ENCODE measurements at places on chromosomes 12 and 14.

GRCh38 chr14:77902811-77903210 lies 102.9 kb downstream of the ADCK1 start:
- no peak for DNase-seq

- no peak for DNase-seq
These were observed 5.6 kb downstream of the MARCHF9 start for GRCh38 chr12:57760347-57760982.

DNA sequence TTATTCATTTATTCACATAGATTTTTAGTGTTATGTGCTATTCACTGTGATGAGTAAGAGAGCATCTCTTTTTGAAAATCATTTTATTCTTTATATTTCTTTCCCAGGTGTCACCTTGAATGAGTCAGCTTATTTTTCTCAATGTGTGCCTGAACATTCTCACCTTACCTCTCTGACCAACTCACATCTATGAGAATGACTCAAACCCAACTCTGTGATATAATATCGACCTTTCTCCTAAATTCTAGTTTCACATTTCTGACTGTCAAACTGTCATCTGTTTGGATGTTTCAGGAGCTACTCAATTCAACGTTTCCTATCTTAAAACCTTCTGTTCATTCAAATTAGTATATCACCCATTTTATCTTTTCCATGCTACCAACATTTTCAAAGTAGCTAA lies 630.8 kb downstream of the RERGL start:
- DNase-seq = no peak

- DNase-seq = no peak
These were observed 30.9 kb downstream of the ERGIC2 start for GRCh38 chr12:29350080-29350479.

- DNase-seq = peak; percentile 66
These were observed at the start of gene DGKA for GRCh38 chr12:55930771-55931316. Gene DGKA, plus strand, starts transcription at chr12:55931162. Its CDS starts 5,342 bp downstream, at chr12:55936504.

GRCh38 chr14:104315625-104316024 lies 177.2 kb downstream of the KIF26A start:
- DNase-seq = no peak

- DNase-seq = no peak
These were observed 8.8 kb downstream of the SPTSSA start for GRCh38 chr14:34453226-34453625.

GRCh38 chr12:122265886-122266229 lies 436 bp downstream of the VPS33A start:
- no peak for DNase-seq

- no peak for DNase-seq
These were observed 31.5 kb upstream of the LIMA1 start for GRCh38 chr12:50314636-50315312.

DNA sequence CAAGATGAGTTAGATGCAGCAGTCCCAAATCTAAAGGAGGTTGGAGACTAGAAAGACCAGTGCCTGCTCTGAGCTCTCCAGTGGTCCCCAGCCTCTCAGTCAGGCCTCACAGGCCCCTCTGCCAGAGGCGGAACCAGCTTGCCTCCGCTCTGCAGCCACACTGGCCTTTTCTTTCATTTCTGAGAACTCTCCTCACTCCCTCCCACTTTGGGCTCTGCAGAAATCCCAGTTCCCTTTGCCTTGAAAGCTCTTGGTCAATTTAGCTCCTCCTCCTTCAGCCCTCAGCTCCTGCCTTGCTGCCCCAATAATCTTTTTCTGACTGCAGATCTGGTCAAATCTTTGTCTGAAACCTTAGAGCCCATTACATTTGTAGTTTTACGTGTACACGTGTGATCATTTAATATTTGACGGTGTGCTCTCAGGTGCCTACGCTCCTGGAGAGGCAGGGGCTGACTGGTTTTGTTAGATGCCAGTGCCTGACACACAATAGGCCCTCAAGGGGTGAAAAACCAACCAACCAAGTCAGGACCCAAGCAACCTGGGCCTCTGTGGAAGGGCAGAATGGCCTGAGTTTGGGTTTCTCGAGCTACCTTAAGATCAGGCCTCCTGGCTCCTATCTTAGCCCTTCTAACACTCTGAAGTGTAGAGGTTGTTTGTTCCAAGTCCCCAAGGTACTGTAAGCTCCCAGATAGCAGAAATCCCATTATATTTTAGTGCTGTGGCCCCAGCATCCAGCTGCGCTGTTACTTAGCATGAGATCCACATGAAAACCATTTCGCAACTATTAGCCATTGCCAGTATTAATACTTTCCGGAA lies 1.1 kb upstream of the NUDT4 start:
- DNase-seq = no peak

- DNase-seq = no peak
These were observed 230.2 kb upstream of the TBX3 start for GRCh38 chr12:114913871-114914801.

GRCh38 chr14:99604766-99605298 lies 825 bp upstream of the CCDC85C start:
- DNase-seq = no peak

DNA sequence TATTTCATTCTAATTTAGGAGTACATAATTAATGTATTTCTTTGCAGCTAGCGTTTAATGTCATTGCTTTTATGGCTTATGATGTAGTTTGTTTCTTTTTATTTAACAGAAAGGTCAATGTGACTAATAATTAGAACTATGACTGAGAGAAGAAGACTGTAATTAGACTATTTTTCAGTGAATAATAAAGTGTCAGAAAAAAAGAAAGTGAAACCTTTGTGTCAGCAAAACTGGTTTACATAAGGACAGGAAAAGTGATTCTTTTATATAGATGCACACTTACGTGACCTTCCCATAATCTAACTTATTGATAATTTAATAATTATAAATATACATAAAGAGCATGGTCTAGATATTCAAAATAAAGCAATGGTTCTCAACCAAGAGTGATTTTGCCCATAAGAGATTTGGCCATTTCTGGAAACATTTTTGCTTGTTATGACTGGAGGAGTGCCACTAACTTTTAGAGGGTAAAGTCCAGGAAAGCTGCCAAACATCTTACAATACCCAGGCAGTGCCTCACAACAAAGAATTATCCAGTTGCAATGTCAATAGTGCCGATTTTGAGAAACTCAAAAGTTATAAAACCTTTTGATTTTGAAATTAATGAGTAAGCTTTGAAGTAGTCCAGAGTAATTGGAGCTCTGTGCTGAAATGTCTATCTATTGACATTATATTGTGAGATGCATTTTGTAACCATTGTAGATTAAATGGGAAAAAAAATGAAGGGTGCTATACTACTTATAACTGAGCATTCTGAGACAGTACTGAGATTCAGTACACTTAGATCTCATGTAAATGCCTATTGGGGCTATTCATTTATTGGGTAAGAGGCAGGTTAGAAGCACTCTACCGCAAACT lies 227.1 kb downstream of the C12orf50 start:
- DNase-seq = no peak

DNA sequence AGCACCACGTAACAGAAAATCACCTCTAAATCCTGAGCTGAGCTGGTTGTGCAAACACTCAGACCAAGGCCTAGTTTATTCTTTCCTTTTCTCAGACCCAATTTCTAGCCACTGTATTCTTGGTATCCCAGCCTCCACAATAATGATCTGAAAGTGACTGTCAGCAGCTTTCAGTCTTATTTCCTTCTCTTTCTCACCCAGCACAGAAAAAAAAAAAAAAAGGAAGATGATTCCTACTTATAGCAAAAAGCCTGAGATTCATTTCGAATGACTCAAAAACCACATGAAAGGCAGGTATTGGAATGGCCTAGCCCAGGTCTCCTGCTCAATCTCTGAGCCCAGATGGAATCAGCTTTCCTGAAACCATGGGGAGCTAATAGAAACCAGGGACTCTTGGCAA lies 298.6 kb upstream of the PPFIA2 start:
- DNase-seq = no peak

DNA sequence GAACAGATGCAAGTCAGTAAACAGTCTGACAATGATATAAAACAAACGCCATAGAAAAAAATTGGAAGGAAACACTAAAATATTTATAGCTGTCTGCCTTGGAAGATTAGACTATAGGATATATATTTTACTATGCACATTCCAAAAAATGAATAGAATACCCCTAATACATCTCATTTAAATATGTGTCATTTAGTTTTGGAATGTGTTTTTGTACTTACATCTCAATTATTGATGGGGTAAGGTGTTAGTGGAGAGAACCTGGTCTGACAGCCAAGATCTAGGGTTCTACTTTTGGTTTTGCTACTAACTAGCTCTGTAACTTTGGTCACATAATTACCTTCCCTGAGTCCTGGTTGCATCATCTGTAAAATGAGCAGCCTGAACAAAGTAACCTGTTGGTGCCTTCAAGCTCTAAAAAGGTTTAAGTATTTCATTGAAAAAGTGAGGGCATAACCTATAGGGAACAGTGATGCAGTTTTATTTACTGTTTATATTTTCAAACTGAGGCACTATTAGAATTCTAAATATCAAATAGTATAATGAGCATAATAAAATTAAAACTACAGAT lies 28.6 kb upstream of the SLC6A13 start:
- no peak for DNase-seq

- DNase-seq = no peak
These were observed 11.2 kb downstream of the COX14 start for GRCh38 chr12:50123203-50123602.

DNA sequence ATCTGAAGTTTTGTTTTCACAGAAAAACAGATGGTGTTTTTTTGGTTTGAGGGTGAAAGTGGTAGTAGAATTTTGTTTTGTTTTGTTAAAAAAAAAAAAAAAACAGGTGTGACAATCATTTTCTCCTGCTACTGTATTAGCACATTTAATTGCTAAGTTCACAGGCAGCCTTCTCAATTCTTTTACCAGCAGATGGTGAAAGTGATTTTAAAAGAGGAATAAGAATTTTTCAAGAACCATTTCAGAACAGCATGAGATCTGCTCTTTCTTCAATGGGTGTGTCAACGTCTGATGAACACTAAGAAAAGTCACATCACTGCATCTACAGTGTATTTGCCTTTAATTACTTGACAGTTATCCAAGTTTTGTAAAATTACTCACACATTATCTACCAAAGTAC lies 303.7 kb upstream of the USP15 start:
- no peak for DNase-seq

GRCh38 chr12:118641249-118641648 lies 264.9 kb downstream of the SUDS3 start:
- DNase-seq = no peak

DNA sequence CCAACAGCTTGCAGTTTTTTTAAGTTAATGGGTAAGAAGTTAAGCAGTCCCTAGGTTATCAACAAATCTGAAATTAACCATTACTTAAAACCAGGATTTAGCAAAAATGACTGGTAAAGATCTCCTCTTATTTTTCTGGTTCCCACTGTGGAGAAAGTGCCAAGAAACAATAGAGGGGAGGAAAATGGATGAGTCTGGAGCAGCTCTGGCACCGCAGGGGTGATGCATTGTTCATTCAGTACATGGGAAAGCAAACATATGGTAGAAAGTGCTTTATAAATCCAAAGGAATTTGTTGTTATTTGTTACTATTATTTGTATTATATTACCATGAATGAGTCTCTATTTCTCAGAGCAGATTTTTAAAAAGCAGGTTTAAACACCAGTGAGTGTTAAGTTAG lies 92.2 kb downstream of the DYRK2 start:
- no peak for DNase-seq

DNA sequence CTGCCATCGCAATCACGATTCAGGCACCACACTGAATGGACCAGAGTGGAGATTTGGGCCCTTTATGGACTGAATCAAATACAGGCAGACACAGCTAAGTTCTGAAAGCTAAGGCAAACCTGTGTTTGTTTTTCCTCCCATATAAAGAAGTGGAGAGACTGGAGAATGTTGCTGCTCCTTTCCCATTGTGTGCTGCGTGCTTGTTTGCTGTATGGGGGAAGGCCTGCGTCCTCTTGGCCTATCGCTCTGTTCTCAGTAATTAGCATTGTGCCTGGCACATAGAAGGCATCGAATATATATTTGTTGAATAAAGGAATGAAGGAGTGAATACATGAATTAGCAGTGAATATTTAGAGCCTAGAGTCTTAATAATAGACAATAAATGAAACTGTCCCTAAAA lies 12.4 kb downstream of the ST8SIA1 start:
- no peak for DNase-seq

DNA sequence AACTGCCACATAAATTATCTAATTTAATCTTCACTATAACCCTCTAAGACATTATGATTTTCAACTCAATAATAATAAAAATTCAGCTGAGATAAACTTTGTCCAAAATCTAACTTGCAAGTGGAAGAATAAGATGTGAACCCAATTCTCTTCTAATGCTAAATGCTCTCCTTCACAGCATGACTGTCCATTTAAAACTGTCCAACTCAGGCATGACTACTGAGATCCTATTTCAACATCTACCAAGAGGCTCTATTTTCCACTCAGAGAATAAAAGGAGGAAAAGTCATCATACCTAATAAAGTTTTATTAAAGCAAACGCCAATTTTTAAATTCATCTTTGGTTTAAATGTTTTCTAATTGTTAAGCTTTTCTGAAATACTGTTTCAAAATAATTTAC lies 183.6 kb downstream of the MED13L start:
- no peak for DNase-seq

- DNase-seq = peak; percentile 69
These were observed 1.3 kb downstream of the ESYT1 start for GRCh38 chr12:56129206-56129941.

- DNase-seq = no peak
These were observed 14.4 kb downstream of the CLSTN3 start for GRCh38 chr12:7144414-7145120.
